ENCODE measurements at places on chromosomes 2 and 18. TPM values are rescaled to one million over a fixed set of nuclear protein-coding genes. Genes with fewer than 3 reads are reported as not detected.

GRCh38 chr2:70360661-70361270, 58.9 kb upstream of the FAM136A start:
- DNase-seq = no peak

Gene CNDP1
- not detected for total RNA-seq

- DNase-seq = peak; percentile 53
Measured at GRCh38 chr2:122132147-122132691, 376.8 kb downstream of the TSN start.

- peak; percentile 75 for DNase-seq
Measured at GRCh38 chr2:218569661-218570500, 1.2 kb downstream of the CNOT9 start.

- DNase-seq = peak; percentile 25
Measured at GRCh38 chr2:42567806-42568400, 529 bp upstream of the MTA3 start.

GRCh38 chr2:66601624-66602023, 166.7 kb downstream of the MEIS1 start:
- DNase-seq = no peak

GRCh38 chr2:133040170-133040569, 370.2 kb upstream of the LYPD1 start:
- peak; percentile 42 for DNase-seq

GRCh38 chr2:165876712-165877111, 76.9 kb downstream of the TTC21B start:
- peak; percentile 52 for DNase-seq

DNA sequence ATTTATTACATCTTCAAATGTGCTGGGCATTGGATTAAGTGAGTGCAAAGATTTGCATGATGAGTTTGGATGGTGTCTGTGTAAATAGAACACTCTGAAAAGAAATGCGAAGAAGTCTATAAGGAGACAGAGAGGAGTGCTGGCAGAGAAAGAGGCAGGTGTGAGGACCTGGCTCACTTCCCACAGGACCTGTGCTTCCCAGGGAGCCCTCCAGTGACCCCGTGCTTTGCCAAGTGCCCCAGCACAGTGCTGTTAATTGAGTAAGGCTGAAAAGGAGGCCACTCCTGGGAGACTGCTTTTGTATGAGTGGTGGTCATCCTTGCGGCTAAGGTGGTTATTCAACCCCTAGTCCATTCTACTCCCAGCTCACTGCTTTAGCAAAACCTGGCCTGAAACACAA, 230.8 kb downstream of the OSR1 start:
- DNase-seq = no peak

DNA sequence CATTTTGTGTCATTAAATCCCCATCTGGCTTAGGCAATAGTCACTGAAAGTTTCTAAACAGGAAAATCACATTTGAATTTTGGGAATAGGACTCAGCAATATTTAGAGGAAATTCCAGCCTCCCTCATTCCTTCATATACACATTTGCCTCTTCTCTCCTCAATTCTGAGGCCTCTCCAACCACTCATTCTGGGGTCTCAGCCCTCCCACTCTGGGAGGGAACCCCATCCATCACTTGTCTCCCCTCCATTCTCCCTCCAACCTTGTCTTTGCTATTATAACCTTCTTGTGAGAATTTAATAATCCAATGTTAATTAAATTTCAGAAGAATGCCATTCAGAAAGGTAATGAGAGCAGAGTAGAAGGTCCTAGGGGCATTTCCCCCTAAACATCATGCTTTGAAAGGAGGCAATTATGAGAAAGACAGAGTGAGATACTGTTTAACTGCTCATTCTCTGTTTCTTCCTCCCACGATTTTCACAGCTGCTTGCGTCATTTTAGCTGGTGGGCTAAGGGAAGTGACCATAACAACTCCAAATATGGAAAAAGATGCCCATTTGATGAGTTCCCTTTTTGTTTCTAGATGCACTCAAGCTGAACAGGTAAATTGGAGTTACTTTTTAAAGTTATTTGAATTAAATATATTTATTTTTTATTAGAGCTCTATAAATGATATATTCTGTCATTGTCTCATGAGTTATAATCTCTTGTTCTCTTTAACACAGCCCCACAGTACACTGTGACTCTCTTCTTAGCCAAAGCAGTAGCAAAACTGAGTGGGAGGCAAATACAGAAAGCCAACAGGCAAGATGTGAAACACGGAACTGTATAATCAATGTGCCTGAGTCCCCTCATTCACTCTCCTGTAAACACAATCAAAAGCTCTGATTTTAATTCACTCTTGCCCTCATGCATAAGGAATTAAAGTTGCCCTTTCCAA, 135.1 kb downstream of the DLGAP1 start:
- DNase-seq = no peak

DNA sequence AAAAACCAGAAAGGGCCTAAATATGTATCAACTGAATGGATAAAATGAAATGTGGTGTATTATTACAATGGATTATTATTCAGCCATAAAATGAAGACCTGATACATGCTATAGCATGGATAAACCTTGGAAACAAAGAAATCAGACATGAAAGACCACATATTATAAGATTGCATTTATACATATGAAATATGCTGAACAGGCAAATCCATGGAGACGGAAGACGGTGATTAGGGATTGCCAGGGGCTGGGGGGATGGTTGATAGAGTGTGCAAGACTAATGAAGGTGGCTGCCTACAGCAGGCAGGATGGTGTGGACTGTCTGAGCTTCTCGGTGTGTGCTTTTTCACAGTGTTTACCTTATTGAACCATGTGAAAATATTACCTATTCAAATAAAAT, 11.4 kb upstream of the AFG3L2 start:
- no peak for DNase-seq

Gene ALPP
- total RNA-seq = not detected

Gene COLEC11
- not detected for total RNA-seq

DNA sequence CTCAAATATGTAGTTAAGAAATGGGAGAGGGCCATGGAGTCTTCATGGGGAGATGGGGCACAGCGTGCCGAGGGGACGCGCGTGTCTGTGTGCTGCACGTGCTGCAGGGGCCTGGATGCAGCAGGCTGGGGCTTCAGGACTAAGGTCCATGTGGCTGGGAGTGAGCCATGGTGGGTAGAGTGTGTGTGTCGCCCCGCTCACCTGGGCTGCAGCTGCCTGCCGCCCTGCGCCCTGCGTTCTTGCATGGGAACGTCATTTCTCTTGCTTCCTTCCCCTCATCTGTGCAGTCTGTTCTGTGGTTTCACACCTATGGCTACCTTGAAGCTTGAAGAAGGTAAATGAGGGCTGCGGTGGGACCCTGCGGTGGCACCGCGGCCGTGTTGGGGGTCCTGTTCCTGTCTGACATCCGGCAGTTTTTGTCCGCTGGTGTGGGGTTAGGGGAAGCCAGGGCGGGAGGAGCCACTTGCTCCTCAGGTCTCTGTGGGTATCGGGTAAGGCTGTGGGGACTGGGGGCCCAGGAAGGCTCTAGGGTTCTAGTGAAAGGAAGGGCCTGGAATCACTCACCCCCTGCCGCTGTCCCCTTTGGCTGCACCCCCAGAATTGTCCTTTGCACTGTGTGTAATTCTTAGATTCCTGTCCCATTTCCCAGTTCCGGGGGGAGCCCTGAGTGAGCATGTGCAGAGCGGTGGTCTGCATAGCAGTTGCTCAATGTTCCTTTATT, 54.1 kb upstream of the HS6ST1 start:
- no peak for DNase-seq

Gene SLC30A3
- total RNA-seq = not detected

DNA sequence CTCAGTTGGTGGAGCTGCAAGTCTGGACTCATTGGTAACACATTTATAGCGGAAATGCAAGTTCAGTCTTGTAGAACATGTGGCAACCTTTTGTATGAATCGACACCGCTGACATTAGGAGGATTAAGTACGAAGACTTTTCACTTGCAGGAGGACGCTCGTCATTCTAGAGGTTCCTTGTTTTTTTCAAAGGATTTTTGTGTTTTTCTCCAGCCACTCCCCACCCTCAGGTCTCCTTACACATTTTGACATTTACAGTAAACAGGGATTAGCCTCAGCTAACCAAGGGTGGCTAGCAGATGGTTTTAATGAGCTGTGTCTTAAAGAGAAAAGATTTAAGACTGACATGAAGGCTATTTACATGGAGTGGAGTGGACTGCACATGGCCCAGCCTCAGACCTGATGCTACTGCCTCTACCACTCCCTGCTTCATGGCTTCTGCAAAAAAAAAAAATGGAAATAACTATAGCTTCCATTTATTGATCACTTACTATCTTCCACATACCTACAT, 173.8 kb downstream of the TRIB2 start:
- no peak for DNase-seq

- DNase-seq = peak; percentile 69
Measured at GRCh38 chr2:8534729-8535468, 147.0 kb upstream of the ID2 start.

GRCh38 chr2:221465776-221466175, 106.3 kb downstream of the EPHA4 start:
- DNase-seq = no peak

Gene PJVK
- 0.97 TPM for total RNA-seq

GRCh38 chr2:27217173-27218121, at the start of gene CAD:
CAD (plus strand) TSS chr2:27217369; CDS start chr2:27217552, 183 bp downstream.
- DNase-seq = peak; percentile 97
